ENCODE measurements at places on chromosomes 2 and 18.

DNA sequence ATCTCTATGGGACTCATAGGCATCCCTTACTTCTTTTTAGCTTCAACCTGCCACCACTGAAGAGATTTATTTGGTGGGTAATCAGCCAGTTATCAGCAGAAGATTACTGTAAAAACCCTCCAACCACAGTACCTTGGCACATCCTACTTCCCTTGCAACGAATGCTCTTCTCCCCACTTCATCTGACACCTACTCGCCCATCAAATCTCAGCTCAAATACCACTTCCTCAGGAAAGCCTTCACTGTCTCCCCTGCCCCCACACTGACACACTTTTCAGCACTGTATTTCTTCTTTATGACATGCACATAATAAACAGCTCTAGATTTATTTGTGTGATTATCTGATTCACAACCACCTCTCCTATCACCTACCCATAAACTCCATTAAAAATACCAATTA lies 3.1 kb downstream of the KDSR start:
- DNase-seq = no peak

GRCh38 chr2:240133401-240133800 lies 2.7 kb downstream of the COPS9 start:
- peak; percentile 55 for DNase-seq

- DNase-seq = no peak
Observed at GRCh38 chr2:71667256-71668182, 214.2 kb downstream of the DYSF start.

- no peak for DNase-seq
Observed at GRCh38 chr18:65735155-65735554, 15.7 kb upstream of the CDH7 start.

DNA sequence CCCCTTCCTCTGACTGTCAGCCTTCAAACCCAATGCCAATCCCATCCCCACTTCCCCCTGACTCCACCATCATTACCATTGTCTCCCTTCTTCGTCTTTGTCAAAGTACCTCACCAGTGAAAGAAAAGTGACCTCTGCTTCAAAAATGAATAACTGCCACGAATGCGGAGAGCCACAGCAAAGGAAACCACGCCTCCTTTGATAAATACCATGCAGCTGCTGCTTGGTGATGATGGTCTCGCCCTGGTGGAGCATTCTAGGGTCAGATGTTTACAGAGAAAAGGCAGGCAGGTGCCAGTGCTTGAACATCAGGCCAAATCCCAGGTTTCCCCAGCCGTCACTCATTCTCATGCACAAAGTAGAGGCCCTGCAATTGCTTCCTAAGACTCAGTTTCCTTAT lies 162.2 kb downstream of the BCL11A start:
- no peak for DNase-seq
